ENCODE measurements at places on chromosomes 11 and 22. TPM values are rescaled to one million over a fixed set of nuclear protein-coding genes. Genes with fewer than 3 reads are reported as not detected.

- peaks cover 5% of the 10 kb centered on the region for H3K4me1 ChIP-seq
- no peak overlapping the region for H3K4me3 ChIP-seq
- H3K36me3 ChIP-seq, result no peaks in the 10 kb centered on the region
- no peak overlapping the region for H3K27ac ChIP-seq
- no peak for DNase-seq
Observed at GRCh38 chr11:16942342-16942741, 71.9 kb downstream of the PLEKHA7 start.

DNA sequence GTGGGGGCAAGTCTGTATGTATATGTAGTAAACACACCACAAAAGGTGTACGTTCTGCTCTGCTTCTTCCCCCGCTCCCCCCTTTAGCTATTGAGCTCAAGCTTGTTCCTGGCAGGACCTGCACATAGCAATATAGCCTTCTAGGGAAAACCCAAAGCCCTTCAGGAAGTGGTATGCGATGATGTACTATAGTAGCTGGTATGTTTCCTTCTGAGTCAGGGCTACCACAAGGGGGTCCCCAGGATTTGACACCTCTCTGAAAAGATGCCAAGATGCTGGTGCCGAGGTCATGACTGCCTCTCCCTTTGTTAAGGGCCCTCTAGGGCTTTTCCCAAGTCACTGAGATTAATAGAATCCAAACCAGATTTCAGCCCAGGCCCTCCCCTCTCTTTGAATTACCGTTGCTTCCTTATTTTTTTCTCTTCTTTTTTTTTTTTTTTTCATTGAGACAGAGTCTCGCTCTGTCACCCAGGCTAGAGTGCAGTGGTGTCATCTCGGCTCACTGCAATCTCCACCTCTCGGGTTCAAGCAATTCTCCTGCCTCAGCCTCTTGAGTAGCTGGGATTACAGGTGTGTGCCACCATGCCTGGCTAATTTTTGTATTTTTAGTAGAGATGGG is 268.4 kb downstream of the ETS1 start:
- peaks cover 41% of the 10 kb centered on the region for H3K36me3 ChIP-seq
- peak; percentile 92 for DNase-seq
- H3K4me3 ChIP-seq, result peak overlapping the region; percentile 64
- no peaks in the 10 kb centered on the region for H3K27me3 ChIP-seq

GRCh38 chr11:64523456-64524157 is 67.4 kb upstream of the SLC22A12 start:
- H3K4me3 ChIP-seq, result no peak overlapping the region
- no peaks in the 10 kb centered on the region for H3K36me3 ChIP-seq
- no peak overlapping the region for H3K27ac ChIP-seq
- H3K4me1 ChIP-seq, result no peaks in the 10 kb centered on the region

The KRTAP5-4 gene
- total RNA-seq, result not detected

Data from activated CD4-positive, alpha-beta T cell treated with anti-CD3 and anti-CD28 coated beads, Interleukin-2, amount 10 ng/mL, durations not matched to agents 24 days and 14 days (primary cell).